ENCODE measurements at places on chromosomes 12 and 14. TPM values are rescaled to one million over a fixed set of nuclear protein-coding genes. Genes with fewer than 3 reads are reported as not detected.

- H3K27ac ChIP-seq, result no peak overlapping the region
- H3K4me3 ChIP-seq, result no peak overlapping the region
- DNase-seq, result no peak
- H3K36me3 ChIP-seq, result no peaks in the 10 kb centered on the region
Measured at GRCh38 chr12:32273063-32273522, 126.3 kb upstream of the FGD4 start.

DNA sequence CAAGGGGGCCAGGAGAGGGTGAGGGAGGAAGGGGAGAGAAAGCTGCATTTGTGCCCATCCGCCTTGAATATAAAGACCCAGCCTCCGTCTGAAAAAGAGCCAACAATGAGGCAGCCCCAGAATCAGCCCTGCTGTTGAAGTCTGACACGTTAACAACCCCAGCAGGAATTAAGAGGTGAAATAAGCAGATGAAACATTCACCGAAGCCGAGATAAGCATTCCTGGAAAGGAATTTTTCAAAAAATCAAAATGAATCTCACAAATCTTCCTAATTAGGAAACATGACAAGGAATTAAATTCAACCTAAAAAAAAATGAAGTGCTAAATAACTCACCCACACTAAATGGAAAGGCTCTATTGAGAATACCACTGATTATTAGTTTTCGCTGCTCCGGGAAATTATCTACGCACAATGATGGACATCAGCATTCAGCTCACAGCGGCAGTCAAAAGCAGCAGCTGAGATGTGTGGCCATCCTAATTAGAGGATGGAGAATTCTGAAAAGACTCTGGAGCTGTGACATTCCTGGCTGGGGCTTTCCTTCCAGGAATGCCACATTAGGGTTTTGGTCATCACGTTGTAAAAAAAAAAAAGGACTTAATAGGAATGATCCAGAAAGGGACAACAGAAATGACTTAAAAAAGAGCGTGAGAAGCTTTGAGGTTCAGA, 8.2 kb upstream of the PARP11 start:
- H3K27ac ChIP-seq, result no peak overlapping the region
- no peak overlapping the region for H3K4me3 ChIP-seq

DNA sequence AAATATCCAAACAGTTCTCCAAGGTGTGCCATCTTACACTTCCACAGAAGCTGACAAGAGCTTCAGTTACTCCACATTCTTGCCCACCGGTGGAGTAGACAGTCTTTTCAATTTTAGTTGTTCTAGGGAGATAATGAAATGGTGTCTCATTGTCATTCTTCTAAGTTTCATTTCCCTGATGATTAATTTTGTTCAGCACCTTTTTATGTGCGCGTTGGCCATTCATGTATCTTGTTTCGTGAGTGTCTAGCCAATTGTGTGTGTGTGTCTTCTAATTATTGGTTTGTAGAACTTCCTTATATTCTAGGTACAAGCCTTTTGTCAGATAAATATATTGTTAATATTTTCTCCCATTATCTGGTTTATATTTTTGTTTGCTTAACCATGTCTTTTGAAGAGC, 63.1 kb downstream of the GLT1D1 start:
- no peak overlapping the region for H3K27ac ChIP-seq
- DNase-seq, result no peak
- H3K4me1 ChIP-seq, result no peaks in the 10 kb centered on the region

DNA sequence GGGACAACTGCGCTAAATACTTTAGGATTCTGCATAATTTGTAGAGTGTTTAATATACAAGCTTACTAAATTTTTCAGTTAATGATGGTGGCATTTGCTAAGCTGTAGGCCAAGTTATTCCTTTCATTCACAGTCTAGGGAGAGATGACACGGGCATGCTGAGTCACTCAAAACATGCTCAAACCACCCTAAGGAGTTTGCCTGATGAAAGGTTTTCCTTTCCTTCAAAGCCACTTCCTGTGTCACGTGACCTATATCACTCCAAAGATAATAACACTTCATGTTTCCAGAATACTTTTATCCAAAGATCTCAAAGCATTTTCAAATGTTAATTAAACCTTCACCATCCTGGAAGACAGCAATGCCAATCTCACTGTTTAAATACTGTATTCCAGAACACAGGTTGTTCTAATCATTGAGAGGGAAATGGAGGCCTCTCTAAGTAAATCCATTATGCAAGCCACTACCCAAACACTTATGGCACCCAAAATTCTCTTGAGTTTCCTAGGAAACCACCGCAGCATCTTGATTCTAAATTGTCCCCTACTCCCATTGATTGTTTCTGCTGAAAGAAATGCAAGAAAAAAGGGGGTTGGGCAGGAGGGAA, 207.0 kb upstream of the CDKN3 start:
- no peak overlapping the region for H3K4me3 ChIP-seq
- H3K27ac ChIP-seq, result no peak overlapping the region
- no peaks in the 10 kb centered on the region for H3K4me1 ChIP-seq
- H3K27me3 ChIP-seq, result no peaks in the 10 kb centered on the region
- DNase-seq, result no peak

- no peaks in the 10 kb centered on the region for H3K36me3 ChIP-seq
- H3K27ac ChIP-seq, result no peak overlapping the region
- DNase-seq, result no peak
- H3K4me1 ChIP-seq, result no peaks in the 10 kb centered on the region
- H3K4me3 ChIP-seq, result no peak overlapping the region
Measured at GRCh38 chr14:73370561-73370960, 87.8 kb downstream of the NUMB start.

Gene TCL1B
- total RNA-seq, result not detected

DNA sequence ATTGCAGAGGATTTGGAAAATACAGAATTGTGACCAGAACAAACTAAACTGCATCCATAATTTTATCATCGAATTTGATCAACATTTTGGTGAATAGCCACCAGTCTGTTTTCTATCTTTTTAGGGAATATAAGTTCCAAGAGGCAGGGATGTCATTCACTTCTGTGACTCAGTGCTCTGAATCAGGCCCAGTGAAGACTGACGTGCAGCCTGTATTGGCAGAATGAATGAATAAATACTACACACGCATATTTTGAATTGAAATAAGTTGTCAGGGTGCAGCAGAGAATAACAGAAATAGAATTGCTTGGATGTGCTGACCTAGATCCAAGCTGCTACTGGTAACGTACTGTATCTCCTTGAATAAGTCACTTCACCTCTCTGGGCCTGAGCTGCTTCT, 1.3 kb upstream of the EMP1 start:
- H3K36me3 ChIP-seq, result no peaks in the 10 kb centered on the region
- H3K27ac ChIP-seq, result no peak overlapping the region
- no peak overlapping the region for H3K4me3 ChIP-seq
- DNase-seq, result no peak

DNA sequence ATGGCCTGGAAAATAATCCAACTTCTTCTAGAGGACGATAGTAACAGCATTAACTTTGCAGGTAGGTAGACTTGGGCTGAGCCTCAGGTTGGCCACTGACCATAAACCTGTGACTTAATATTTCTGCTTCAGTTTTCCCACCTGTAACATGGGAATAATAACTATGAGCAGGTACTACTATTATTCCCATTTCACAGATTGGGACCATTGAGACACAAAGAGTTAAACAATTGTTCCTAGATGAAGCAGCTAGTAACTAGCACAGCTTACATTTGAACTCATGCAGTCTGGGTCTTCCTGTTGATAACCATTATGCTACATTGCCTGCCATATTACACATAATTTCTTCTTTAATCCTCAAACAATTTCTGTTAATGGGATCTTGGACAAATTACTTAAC, 217.7 kb downstream of the NUAK1 start:
- H3K27me3 ChIP-seq, result no peaks in the 10 kb centered on the region
- no peaks in the 10 kb centered on the region for H3K4me1 ChIP-seq
- no peak overlapping the region for H3K4me3 ChIP-seq
- DNase-seq, result no peak
- no peak overlapping the region for H3K27ac ChIP-seq

Gene RBP5
- total RNA-seq, result 3.7 TPM

GRCh38 chr12:99386907-99387306, 260.6 kb upstream of the GARIN6 start:
- H3K27ac ChIP-seq, result no peak overlapping the region
- no peaks in the 10 kb centered on the region for H3K27me3 ChIP-seq
- H3K4me1 ChIP-seq, result no peaks in the 10 kb centered on the region
- H3K4me3 ChIP-seq, result no peak overlapping the region
- no peaks in the 10 kb centered on the region for H3K36me3 ChIP-seq

DNA sequence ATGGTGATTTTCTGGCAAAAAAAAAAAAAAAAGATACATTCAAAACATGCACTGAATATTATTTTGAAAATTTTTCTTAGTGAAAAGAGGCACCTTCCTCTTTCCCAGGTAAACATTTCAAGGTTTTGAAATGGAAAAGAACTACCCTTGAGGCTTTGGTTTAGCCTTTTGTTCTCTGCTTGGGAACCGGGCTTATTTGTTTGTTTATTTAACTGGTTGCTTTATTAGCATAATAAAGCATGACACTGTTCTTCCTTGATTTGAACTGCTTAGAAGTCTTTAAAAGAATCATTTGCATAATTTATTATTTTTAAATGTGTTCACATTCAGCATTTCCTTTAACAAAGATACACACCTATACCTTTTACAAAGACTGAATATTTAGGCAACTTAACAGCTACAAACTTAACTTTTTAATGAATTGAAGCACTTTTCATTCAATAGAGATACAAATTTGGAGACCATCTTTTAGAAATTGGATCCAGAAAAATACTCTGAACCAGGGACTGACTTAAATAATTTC, 174.5 kb downstream of the FBXL14 start:
- H3K36me3 ChIP-seq, result no peaks in the 10 kb centered on the region
- H3K27ac ChIP-seq, result no peak overlapping the region
- H3K4me1 ChIP-seq, result no peaks in the 10 kb centered on the region

Gene SLC25A47
- total RNA-seq, result 0.54 TPM

Gene SERPINA10
- not detected for total RNA-seq
